Cardiac atrium fibroblast (primary cell): ENCODE measurements at places on chromosomes 3 and 15. TPM values are rescaled to one million over a fixed set of nuclear protein-coding genes. Genes with fewer than 3 reads are reported as not detected.

The CADM2 gene
- not detected in 2 replicates for total RNA-seq

The ALDH1A2 gene
- 8.1 and 38.3 TPM in 2 replicates for total RNA-seq

The DISP2 gene
- total RNA-seq, result 0.16 and 0.36 TPM in 2 replicates

The CEP152 gene
- 1.6 and 3.4 TPM in 2 replicates for total RNA-seq

The AGBL1 gene
- not detected in 2 replicates for total RNA-seq

The TRIM42 gene
- total RNA-seq, result not detected in 2 replicates

The TP63 gene
- under 0.01 TPM in 1 of 2 replicates, not detected in the other for total RNA-seq

The C2CD4A gene
- total RNA-seq, result 0.72 and 7.9 TPM in 2 replicates

The SCAANT1 gene
- not detected in 2 replicates for total RNA-seq

The DCBLD2 gene
- total RNA-seq, result 57.2 and 123 TPM in 2 replicates

The NEDD4 gene
- total RNA-seq, result 25.4 and 25.5 TPM in 2 replicates

The SCG5 gene
- total RNA-seq, result 2.6 and 3.2 TPM in 2 replicates
